Stimulated activated CD8-positive, alpha-beta memory T cell treated with anti-CD3 and anti-CD28 coated beads, Interleukin-4, amount 100 ng/mL, for 1 hour (primary cell): ENCODE measurements at places on chromosomes 13 and 19.

- no peak for DNase-seq
Measured at GRCh38 chr13:105545811-105546210, 989.7 kb downstream of the EFNB2 start.

GRCh38 chr13:80740071-80740470, 399.1 kb upstream of the SPRY2 start:
- DNase-seq = no peak

GRCh38 chr19:6481541-6482342, at the start of gene DENND1C:
TSS of gene DENND1C (minus strand) at chr19:6481787. CDS start at chr19:6481695, 92 bp downstream.
- DNase-seq = no peak

DNA sequence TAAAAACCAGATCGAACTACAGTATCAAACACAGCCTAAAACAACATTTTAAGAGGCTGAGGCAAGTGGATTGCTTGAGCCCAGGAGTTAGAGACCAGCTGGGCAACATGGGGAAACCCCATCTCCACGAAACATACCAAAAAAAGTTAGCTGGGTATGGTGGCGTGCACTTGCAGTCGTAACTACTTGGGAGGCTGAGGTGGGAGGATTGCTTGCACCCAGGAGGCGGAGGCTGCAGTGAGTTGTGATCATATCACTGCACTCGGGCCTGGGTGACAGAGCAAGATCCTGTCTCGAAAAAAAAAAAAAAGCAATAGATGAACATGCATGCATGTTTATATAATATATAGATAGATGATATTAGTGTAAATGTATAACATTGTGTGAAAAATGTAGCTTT, 5.2 kb upstream of the MRPS31 start:
- DNase-seq = no peak

DNA sequence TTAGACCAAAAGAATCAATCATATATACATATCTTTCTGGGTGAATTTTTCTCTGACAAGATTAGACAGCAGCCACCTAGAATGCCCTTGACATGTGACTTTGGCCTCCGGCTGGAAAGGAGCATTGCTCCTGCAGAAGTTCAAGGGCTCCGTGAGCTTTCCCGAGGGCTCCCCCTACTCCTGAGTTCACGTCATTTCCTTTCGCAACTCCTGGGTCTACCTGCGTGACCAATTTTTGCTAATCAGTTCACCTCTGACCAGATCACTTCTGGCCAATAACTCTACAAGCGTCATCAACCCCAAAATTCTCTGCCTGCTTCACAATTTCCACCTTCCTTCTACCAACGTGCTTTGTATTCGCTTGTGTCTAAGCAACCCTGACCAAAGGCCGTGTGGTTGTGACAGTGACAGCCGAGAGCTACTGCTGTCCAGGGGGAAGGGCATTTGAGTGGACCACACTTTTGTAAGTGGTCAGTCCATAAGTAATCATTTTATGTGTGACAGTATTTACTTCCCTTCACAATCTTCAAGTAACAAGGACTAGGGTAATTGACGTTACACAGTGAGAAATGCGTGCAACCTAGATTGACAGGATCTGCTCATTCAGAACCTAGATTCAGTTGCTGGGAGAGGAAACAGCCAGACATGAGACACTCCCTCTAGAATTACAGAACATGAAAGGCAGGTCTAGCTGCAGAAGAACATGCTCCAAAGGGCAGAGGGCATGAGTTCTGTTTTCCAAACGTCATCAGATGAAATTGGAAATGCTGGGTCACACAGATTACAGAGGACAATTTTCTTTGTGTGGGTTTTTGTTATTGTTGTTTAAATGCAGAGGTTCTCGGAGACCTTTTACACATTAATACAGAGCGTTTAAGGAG, 145.9 kb upstream of the SPACA7 start:
- no peak for DNase-seq

DNA sequence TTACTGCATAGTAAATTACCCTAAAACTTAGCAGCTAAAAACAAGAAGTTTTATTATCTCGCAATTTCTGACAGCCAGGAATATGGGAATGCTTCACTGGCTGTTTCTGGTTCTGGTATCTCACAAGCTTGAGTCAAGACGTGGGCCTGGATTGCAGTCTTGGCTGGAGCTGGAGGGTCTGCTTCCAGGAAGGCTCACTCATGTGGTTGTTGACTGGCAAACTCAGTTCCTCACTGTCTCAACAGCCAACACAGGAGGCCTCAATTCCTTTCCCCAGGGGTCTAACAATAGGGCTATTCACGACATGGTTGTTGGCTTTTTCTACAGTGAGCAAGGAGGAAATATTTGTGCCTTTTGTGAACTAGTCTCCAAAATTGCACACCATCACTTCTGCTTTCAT, 146.3 kb downstream of the GPC5 start:
- no peak for DNase-seq

GRCh38 chr13:21330126-21330861, 128.8 kb downstream of the ZDHHC20 start:
- DNase-seq = no peak

GRCh38 chr19:12708641-12709040, 12.2 kb upstream of the FBXW9 start:
- no peak for DNase-seq

GRCh38 chr13:112746044-112746443, 56.2 kb downstream of the ATP11A start:
- no peak for DNase-seq

GRCh38 chr13:97148894-97149293, 73.2 kb upstream of the MBNL2 start:
- DNase-seq = no peak

DNA sequence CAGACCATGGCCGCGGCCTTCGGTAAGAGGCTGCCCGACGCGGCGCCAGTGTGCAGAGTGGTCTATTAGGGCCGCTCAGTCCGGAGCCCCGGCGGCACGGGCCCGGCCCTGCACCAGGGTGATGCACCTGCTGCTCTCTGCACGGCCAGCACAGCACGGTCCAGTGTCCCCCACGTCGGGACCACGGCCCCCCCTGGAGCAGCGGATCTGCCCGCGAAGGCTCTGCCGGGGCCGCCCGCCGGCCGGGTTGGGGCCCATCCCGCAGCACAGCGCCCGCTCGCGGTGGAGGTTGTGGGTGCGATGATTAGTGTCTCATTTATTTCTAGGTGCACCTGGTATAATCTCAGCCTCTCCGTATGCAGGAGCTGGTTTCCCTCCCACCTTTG, 7.9 kb downstream of the PTBP1 start:
- no peak for DNase-seq

GRCh38 chr13:80305737-80306136, 35.2 kb downstream of the SPRY2 start:
- no peak for DNase-seq

- no peak for DNase-seq
Measured at GRCh38 chr13:24083722-24084421, 76.6 kb upstream of the SPATA13 start.

DNA sequence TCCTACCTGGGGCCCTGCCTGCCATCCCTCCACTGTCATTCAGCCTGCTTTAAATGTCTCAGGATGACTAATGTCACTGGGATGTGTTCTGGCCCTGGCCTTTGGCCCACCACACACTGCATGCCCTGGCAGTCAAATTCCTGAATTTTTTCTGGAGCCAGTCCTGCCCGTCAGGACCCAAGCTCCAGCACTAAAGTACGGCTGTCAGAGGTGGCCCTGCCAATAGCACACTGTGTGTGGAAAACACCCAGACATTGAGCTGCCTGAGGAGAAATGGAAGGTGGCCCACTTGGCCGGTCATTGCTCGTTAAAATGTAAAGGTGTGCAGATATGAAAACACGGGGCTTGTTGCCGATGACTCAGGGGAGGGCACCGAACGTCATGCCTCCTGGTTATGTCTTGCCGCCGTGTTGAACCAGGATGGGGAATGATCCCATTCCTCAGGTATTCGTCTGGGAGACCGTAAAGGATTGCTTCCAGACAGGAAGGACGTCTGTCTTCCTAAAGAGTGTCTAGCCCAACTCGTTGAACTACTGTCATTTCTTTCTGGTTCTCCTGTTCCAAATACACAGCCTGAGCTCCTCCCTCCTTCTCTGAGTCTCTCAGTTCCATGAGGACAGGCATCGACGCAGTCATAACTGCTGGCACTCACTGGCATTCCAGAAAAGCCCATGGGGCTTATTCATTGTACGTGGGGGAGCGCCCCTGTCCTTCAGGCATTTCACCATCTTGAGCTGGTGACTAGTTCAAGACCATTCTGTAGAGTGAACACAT, 40.6 kb downstream of the COL4A2 start:
- DNase-seq = no peak

- no peak for DNase-seq
Measured at GRCh38 chr13:79427883-79428282, 21.8 kb upstream of the RBM26 start.

GRCh38 chr13:113322043-113322461, 25.0 kb downstream of the LAMP1 start:
- no peak for DNase-seq

DNA sequence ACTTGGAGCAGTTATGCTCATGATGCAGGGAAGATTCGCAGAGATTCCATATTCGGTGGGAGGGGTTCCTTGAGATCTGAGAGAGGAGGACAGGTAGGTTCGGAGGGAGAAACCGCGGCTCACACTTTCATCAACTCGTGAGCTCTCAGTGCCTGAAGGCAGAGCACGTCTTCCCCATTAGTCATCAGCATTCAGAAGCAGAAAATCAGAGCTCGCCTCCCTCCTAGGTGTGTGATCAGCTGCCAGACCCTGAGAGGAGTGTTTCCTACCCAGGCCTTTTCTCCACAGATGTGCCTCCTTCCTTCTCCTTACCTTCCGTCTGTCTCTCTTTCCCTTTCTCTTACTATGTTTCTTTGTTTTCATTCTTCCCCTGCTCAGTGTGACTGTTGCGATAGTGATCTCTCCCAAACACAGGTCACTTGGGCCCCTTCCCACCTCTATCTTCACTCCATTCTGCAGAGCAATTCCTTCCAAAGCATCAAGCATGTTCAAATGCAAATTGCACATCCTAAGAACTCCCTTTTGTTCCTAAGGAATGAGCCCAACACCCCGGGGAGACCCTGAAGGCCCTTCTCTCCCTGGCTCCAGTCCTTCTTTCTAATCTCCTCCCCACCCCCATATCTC, 389.5 kb downstream of the UQCRFS1 start:
- DNase-seq = no peak

DNA sequence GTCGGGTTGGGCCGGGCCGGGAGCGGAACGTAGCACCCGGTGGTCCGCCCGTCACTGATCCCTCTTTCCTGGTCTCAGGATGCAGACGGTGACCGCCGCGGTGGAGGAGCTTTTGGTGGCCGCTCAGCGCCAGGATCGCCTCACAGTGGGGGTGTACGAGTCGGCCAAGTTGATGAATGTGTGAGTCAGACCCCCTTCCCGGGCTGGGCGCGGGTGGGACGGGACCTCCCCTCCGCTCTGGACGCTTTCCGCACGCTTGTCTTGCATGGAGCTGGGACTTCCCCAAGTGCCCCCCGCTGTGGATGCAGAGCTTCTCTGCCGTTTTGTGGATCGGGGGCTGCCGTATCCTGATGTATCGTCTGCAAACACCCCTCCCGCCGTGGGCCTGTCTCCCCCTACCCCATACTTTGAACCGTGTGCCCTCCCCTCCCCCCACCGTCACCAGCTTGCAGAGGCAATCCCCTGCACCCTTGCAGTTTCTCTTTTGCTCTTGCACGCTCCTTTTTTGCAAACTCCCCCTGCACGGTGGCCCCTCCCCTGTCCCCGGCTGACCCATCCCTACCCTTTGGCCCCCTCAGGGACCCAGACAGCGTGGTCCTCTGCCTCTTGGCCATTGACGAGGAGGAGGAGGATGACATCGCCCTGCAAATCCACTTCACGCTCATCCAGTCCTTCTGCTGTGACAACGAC, 669 bp downstream of the GADD45B start:
- peak; percentile 38 for DNase-seq

GRCh38 chr19:35220315-35220921, 8.1 kb downstream of the FAM187B start:
- no peak for DNase-seq

DNA sequence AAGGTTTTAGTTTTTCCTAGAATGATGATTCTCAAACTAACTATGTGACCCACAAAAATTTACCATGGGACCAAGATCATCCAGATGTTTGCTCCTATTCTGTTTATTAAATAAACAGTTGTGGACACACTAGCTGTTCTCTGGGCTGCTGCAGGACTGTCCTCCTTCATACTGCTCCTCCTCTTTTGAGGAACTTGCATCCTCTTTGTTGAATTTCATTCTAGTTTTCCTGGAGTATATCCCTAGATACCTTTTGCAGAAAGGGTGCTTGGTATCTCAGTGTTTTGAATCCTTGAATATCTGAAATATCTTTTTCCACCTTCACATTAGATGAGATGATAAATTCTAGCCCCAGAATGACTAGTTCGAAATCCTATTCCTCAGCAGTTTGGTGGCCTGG, 24.1 kb downstream of the VASP start:
- no peak for DNase-seq

DNA sequence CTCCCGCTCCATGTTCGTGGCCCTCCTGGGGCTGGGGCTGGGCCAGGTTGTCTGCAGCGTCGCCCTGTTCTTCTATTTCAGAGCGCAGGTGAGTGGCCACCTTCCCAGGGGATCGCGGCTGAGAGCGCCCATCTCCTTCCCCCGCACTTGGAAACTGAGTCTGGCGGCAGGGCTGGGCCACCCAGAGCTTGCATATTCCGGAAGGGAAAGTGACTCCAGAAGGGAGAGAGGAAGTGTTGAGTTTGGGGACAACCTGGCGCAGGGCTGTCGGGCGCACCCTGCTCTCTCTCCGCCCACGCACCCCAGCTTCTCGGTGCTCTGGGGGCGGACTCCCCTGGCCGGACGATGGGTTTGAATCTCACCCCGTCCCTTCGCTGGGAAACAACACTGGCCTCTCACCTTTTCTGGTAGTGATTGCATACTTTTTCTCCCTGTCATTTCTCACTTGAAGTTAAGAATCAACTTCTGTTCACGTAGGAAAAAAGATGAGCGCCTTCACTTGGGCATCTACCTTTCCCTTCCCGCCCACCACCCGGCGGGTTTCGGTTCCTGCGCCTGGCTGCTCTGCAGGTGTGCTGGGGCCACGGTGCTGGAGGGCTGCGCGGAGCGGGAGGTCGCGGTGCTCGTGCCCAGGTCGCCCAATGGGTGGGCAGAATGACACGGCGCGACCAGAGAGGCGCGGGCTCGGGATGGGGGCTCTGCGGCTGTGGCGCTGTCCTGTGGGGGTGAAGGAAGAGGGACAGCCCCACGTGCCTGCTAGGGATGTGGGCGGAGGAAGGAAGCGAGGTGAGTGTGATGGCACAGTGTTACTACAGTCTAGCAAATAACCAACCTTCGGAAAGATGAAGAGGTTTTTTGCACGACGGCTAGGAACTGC, 721 bp downstream of the TNFSF11 start:
- DNase-seq = peak; percentile 26

DNA sequence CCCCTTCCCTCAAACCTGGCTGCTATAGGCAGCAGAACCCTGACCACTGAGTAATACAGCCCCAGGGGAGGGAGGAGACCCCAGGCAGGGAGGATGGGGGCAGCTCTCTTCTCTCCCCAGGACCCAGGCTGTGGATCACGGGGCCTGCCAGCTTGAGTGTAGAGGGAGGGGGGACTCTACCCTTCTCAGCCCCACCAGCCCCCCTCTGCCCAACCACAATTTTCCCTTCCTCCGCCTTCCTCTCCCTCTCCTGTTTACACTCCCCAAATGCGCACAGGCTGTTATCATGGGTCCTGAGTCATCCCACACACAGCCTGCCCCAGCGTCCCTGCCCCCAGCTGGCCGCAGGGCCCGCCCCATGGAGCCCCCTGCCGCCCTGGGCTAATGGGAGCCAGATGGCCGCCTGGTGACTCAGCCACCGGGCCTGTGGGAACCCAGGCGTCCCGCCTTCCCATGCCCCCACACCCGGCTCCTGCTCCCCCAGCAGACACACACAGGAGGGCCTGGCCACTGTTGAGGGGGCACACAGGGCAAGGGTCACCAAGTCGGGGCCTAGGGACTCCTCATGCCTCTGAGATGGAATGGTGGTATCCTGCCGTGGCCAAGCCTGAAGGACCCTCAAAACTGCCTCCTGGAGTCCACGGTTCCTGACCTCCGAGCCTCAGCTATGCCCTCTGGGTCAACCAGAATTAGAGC, 13.6 kb downstream of the CCDC97 start:
- DNase-seq = no peak
